Activated CD8-positive, alpha-beta memory T cell treated with anti-CD3 and anti-CD28 coated beads for 4 hours (primary cell): ENCODE measurements at places on chromosomes 13 and 19.

DNA sequence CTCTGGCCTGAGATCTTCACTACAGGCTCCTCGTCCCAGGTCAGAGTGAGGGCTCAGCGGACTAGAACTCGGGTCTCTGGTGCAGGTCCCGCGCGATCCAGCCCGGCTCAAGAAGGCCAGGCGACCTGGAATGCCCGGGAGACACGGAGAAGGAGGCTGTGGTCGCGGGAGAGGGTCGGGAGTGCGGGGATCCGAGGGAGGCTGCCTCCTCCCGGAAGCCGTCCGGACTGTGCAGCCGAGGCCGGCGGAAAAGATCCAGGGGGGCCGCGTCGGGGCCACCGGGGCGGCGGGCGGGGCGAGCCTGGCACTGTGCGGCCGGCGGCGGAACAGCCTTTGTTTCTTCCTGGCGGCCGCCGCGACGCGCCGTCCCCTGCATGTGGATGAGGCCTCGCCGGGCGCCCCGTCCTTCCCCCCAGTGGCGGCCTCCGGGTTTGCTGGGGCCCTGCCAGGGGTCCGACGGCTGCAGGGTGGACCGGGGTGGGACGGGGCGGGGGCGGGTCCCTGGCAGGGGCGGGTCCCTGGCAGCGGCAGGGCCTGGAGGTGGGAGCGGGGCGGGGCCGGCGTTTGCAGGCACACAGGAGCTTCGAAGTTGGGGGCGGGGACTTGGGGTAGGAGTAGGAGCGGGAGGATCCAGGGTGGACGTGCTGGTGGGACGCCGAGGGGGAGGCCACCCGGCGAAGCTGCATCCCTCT is 1.0 kb upstream of the SLC7A10 start:
- no peak for DNase-seq

DNA sequence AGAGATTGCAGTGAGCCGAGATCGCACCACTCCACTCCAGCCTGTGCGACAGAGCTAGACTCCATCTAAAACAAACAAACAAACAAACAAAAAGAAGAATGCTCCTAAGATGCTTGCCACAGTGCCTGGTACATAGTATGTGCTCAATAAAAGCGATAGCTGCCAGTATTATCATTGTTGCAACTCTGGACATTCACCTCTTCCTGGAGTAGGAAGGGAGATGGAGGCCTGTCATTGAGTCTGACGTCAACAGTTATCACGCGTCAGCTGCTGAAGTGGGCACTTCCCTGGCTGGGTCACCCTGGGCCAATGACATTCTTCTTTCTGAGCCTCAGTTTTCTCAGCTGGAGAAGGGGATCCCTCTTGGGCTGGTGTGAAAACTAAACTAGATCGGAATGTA is 4.2 kb upstream of the PLAUR start:
- no peak for DNase-seq

GRCh38 chr13:59954601-59955000 is 209.1 kb downstream of the DIAPH3 start:
- no peak for DNase-seq

- peak; percentile 69 for DNase-seq
Measured at GRCh38 chr19:7705387-7706187, 3.7 kb upstream of the FCER2 start.

DNA sequence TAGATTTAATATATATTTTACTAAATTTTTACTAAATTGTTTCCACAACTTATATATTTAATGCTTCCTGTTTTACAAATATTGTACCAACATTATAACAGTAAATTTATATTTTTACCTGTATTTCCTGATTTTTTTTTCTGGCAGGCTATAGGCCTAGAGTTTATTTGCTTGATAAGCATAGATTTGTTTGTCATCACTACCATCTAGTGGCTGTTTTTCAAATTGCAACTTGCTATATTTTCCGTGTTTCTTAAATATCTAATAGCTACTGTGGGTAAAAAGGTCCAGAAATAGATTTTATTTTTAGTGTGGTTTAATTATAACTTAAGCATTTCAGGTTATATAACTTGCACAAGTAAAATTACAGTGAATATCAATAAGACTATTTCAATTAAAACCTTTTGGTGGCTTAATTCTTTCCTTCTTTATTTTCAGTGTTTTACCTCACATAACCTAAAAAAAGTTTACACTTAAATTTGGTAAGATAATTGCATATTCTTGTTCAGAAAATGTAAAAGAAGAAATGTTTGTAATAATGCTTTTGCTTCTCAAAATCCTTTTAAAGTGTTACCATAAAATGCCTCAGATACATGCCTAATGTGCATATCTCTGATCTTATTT is 60.6 kb downstream of the NDFIP2 start:
- DNase-seq = no peak

DNA sequence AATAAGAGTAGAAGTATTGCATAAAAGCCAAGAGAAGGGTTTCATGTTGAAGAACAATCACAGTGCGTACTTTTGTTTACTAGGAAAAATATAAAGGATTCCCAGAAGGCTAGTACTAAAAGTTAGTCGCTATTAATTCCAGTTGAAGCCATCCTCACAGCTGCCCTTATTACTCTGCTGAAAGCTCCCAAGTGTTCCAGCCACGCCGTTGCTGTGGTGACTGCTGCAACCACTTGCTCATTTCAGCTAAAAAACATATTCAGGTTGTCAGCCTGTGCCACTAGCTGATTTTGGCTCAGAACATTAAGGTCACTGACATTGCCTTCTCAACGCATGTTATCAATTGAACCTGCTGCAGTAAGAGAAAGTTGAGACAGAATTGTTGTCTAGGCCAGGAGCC is 87.1 kb upstream of the FNDC3A start:
- no peak for DNase-seq

DNA sequence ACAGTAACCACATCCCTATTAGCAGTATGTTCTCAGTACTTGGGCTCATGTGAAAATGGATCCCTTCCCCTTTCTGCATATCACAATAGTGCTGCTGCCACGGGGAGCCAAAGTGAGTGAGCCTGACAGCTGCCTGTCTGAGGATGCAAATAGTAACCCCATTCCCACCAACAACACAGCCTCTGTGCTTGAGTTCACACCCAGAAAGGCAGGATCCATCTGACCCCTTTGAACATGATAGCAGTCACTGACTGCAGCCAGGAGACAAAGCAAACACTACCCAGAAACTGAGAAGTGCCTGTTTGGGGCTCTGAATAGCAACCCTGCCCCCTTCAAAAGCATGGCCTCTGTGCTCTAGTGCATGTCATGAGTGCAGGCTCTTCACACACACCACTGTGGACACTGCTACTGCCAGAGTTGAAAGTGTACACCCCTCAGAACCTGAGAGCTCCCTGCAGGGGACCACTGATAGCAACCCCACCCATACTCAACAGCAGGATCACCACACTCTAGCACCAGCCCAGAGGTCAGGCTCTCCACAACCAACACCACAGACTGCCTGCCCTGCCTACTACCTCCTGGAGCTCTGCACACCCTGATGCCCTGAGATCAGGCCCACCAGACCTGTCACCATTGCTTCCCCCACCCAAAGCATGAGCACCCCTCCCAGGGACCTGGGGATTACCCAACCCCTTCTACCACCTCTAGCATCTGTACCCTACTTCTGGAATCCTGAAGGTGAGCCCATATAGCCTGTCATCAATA is 1563.5 kb upstream of the PRR20A start:
- DNase-seq = no peak

GRCh38 chr13:52414051-52414450 is 8.1 kb upstream of the THSD1 start:
- no peak for DNase-seq

DNA sequence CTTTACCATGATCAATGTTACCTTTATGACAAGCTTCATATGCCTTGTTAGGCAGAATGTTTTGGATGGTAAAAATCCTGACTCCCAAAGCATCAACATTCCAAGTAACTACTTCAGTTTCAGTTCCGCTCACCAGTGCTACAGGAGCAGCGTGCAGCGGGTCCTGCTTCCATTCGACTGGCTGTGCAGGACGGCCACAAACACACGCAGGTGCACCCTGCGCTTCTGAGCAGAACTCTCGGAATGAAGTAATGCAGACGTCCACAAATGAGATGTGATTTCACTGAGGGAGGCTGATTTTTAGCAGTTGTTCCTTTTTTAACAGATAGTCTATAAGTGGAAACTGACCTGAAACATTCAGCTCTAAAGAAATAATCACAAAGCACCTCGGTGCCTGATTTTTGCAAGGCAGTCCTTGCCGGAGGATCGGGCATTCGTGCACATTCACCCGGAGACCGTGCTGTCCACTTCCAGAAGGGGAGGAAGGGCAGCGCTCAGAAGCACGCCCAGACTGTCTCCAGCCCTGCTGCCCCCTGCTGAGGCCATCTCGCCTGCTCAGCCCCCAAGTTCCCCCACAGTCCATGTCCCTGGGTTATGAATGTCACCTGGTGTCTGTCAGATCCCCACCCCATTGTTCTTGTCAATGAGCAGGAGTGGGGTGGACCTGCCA is 85.8 kb downstream of the RAB20 start:
- no peak for DNase-seq

DNA sequence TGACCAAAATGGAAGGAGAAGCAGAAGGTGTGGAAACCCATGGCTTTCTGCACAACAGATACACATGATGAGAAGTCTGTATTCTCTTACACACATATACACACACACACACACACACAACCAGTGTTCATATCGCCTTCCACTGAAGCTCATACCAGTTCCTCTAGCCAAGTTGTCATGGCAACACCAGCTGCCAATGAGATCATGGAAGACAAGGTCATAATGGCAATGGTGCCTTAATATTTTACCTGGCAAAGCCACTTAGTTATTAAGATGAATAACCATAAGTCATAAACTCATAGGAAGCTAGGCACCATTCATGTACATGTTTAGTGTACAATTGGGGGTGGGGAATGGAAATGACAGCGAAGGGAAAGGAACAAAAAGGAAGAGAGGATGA is 2.6 kb upstream of the DHRS12 start:
- no peak for DNase-seq

- DNase-seq = no peak
Measured at GRCh38 chr13:96650301-96650886, 343.9 kb downstream of the OXGR1 start.

DNA sequence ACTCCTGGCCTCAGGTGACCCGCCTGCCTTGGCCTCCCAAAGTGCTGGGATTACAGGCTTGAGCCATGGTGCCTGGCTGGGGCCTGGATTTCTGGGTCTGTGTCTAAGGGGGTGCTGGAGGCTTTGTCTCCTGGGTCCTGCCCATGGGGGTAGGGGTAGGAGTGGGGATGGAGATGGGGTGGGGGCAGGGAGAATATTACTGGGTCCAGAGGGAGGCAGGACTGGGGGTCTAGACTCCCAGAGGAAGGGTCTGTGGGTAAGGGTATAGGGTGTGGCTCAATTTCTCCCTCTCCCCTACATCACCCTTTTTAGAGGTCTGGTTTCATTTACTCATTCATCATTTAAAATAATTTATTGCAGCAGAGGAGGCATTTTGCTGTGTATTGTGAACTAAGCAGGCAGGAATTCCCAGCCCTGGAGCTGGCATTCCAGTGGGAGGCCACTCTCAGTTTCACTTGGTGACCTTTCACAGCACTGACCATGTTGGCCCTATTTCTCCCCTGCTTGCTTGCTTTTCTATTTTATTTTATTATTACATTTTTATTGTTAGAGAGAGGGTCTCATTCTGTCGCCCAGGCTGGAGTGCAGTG is 810 bp upstream of the NFKBID start:
- DNase-seq = no peak

- DNase-seq = no peak
Measured at GRCh38 chr13:73675821-73676220, 458.4 kb downstream of the KLF12 start.

GRCh38 chr19:29528946-29529645 is 3.3 kb downstream of the VSTM2B start:
- DNase-seq = no peak

- DNase-seq = no peak
Measured at GRCh38 chr19:40827386-40828247, 22.6 kb downstream of the CYP2A6 start.

DNA sequence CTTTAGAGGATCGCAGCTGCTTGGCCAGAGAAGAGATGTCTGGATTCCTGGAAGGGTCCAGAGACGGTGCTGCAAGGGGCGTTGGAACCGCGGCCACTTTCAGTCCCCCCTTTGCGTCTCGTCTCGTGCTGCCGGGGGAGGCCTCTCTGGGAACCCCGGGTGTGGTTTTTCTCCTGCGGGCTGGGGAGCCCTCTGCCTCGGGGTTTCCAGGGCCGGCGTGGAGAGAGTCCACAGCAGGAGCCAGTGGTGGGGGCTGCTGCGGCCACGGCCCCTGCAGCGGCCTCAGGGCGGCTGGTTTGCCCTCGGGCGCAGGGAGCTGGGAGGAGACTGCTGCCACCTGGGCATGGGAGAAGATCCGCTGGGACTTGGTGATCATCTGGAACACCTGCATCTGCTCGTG is 28.5 kb downstream of the ZNF541 start:
- DNase-seq = no peak

GRCh38 chr13:90773681-90774080 is 573.8 kb upstream of the MIR17HG start:
- no peak for DNase-seq

DNA sequence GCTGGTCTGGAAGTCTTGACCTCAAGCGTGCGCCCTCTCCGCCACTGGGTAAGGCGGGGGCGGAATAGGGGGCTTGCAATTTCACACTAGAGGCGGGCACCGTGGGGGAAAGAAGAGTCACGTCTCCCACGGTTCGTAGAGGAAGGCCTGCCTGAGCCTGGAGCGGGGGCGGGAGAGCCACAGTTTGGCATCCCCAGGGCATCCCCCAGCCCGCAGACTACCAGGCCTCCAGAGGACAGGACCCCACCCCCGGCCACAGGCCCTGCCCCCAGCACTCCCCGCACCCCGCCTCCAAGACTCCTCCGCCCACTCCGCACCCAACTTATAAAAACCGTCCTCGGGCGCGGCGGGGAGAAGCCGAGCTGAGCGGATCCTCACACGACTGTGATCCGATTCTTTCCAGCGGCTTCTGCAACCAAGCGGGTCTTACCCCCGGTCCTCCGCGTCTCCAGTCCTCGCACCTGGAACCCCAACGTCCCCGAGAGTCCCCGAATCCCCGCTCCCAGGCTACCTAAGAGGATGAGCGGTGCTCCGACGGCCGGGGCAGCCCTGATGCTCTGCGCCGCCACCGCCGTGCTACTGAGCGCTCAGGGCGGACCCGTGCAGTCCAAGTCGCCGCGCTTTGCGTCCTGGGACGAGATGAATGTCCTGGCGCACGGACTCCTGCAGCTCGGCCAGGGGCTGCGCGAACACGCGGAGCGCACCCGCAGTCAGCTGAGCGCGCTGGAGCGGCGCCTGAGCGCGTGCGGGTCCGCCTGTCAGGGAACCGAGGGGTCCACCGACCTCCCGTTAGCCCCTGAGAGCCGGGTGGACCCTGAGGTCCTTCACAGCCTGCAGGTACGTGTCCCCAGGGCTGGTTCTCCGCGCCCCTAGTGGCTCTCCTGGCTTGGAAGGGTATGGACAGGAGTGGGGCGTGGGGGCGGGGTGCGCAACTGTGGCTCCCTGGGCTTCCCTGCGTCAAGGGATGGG is at the start of gene ANGPTL4:
TSS of gene ANGPTL4 (plus strand) at position 353 of the 969 bp plus-strand sequence. CDS start at position 520, 167 bp downstream.
- peak; percentile 43 for DNase-seq

- DNase-seq = peak; percentile 80
Measured at GRCh38 chr19:1131718-1132551, 28.1 kb downstream of the GPX4 start.

DNA sequence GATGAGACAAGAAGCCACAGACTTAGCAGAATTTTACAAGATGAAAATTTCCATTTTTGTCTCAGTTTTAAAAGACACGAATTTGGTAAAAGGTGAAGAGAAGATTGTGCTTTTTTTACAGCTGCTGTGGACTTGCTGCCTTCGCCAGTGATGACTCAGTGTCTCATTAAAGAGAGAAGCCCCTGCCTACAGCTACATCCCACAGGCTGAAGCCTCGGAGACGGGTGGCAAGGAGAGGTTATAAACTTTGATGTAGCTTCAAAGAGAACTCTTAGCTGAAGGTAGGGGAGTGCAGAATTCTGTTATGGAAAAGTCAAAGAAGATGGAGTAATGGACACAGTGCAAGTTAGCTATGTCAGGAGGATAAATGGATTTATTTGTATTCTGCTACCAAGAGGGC is 683.4 kb upstream of the ARGLU1 start:
- DNase-seq = no peak
